NCI-H69 (cell line): ENCODE measurements at places on chromosomes 4 and X.

GRCh38 chr4:144564358-144564757 lies 81.6 kb upstream of the HHIP start:
- no peak for DNase-seq

GRCh38 chrX:53056292-53056691 lies 7.7 kb downstream of the GPR173 start:
- no peak for DNase-seq

DNA sequence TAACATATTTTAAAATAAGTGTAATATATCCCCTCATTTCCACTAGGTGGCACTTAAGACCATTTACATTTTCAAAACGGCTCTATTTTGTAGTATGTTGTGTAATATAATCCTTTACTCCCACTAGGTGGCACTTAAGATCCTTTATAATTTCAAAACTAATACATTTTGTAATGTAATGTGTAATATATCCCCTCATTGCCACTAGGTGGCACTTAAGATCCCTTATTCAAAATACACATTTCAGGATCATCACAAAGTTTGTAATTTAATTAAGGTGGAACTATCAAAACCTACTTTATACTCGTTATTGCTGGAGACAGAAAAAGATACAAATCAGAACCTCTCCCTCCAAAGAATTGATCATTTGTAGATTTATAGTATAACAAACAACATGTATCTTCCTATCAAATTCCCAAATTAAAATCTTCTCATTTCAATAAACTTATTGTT lies 132.5 kb downstream of the ARHGAP6 start:
- peak; percentile 85 for DNase-seq

GRCh38 chr4:85632981-85633380 lies 158.0 kb downstream of the ARHGAP24 start:
- DNase-seq, result peak; percentile 65

DNA sequence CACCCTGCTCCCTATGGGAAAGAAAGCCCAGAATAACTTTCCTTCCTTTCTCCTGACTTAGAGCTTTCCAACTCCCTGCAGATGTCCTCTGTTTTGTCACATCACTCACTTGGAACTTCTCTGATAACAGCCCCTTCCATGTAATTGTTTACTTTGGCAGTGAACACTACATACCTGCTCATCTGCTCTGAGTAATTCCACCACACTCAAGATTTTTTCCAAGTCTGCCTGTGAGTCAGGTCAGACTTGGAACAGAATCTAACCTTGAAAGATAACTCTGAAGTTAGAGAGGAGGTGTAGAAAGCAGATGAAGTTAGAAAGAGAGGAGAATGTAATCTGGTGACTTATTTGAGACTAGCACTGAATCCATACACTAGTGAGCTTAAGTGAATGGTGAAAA lies 7.4 kb downstream of the MAGEB10 start:
- DNase-seq, result no peak

DNA sequence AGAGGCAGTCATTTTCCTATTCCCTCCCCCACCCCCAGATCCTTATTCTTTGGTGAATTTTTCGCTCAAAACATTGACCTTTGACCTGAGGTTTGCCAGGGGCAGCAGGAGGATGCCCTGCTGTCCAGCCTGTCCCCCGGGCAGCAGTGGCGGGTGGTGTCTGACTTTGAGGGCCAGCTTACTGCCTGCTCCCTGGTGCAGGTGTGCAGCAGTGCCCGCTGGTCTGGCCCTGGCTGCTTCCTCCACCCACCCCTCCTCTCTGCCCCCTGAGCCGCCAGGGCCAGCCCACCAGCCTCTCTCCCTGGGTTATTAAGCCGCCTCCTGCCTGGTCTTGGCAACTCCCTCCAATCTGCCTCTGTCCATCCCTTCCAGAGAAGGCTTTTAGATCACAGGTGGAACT lies 40.8 kb upstream of the GRPEL1 start:
- peak; percentile 4 for DNase-seq

GRCh38 chr4:47784222-47784621 lies 53.6 kb downstream of the CORIN start:
- DNase-seq, result no peak

DNA sequence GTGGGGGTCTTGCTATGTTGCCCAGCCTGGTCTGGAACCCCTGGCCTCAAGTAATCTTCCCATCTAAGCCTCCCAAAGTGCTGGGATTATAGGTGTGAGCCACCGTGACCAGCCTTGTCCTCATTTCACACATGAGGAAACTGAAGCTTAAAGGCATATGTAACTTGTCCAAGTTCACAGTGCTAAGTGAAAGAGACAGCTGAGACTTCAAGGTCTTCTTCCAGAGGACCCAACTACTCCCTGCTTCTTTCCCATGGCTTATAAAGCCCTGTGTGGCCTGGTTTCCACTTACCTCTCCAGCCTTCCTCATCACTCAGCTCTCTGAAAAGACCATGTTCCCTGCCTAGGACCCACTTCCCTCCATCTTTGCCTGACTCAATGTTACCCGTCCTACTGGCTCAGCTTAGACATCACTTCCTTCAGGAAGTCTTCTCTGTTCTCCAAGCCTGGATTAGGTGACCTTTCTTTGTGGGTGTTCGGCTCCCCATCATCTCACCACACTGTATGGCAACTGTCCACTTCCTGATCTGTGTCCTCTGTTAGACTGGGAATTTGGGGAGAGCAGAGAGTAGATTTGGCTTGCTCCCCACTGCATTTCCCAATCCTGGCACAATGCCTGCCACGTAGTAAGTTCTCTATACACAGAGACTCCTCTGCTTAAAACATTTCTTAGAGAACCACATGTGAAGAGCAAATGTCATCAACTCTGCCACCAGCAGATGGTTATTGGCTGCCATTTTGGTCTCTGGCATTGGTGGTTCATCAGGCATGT lies 30.4 kb upstream of the LAMP2 start:
- no peak for DNase-seq

- DNase-seq, result no peak
Measured at GRCh38 chr4:150387981-150388380, 194.0 kb upstream of the MAB21L2 start.

DNA sequence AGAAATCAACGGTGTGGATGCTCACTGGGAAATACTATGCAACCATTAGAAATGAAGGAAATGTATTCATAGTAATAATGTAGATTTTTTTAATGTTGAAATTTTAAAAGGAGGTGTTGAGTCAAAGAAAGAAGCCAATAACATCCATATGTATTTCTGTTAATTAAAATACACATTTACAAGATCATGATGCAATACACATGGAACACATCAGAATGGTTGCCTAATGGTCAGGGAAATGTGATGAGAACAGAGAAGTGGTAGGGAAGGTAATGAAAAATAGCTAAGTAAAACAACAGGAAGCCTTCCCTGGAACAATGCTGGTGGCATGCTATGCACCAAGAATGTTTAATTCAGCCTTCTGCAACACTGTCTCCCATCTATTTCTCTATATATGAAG lies 18.2 kb downstream of the AREG start:
- no peak for DNase-seq

DNA sequence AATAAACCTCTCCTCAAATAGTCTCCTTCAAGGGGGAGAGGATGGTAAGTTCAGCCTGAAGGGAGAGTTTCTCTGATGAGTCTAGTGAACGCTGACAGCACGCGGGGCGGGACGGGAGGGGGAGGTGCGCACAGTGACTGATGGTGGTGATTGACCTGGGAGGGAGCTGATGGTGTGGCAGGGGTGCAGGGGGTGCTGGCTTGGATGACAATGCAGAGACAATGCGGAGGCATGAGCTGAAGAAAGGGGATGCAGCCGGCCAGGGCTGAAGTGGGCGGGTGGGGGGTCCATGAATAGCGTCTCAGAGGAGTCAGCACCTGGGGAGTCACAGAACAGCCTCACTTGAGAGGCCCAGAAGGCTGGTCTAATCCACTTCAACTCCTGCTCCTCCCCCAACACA lies 142.5 kb upstream of the PJA1 start:
- DNase-seq, result peak; percentile 54

DNA sequence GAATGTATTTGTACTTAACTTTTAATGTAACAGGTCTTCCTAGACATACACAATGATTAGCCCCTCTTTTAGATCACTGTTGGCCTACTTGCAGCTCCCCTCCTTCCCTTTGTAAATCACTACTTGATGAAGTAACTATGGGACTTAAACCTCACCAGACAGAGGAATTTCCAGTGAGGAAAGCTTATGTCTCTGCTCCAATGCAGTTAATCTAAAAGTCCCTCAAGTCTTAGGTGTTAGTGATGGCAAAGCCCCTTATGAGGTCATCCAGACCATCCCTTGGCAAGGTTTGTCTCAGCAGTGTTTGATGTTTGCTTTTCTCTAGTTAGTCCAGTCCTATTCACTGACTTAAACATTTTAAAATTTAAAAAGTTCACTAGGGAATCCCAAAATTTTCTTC lies 877.3 kb upstream of the INTU start:
- no peak for DNase-seq

DNA sequence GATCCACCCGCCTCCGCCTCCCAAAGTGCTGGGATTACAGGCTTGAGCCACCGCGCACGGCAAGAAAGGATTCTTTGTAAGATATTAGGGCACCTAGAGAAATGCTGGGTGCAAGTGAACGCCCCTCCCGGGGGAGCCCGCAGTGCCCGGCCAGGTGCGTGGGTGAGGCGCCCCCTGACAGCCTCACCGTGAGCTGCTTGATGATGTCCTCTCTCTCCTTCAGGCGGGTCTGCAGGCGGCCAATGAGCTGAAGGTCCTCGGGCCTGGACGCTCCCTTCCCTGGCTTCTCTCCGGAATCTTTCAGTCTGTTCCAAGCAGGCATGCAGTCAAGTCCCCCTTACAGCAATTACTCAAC lies 21.9 kb downstream of the MED28 start:
- DNase-seq, result no peak
